ENCODE measurements at places on chromosomes 2 and 18. TPM values are rescaled to one million over a fixed set of nuclear protein-coding genes. Genes with fewer than 3 reads are reported as not detected.

DNA sequence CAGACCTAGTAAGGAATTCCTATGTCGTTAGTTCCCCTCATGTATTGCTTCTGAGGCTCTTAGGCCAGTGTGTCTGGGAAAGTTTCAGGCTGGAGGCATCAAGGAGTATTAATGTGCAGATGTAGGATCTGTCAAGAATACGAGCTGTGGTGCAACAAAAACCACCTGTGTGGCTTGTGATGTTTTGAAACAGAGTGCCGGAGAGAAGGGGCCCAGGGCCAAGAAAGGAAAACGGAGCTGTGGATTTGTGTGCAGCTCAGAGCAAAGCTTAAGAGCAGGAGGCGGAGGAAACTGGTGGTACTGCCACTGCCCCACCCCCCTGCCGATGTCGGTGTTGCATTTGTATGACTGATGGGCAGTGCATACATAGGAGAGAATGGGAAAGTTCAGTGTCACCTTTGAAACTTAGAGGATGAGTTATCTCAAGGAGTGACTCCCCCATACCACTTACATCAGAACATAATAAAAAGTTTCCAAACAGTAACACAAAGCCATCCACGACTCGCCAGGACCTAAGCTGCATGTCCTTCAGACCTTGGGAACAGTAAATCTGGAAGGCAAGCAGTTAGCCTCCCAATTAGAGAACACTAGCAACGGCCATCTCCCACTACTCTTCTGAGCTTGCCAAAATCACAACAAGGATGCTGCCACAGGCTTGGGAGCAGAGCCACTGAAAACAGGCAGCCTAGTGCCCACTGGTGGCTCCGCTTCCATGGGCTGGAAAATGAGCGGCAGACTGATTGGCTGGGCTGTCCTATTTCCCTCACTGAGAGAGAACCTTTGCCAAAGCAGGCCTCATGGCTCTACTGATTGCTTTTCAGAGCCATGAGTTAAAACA, 152.7 kb upstream of the NT5C1B start:
- no peak overlapping the region for H3K27ac ChIP-seq
- no peaks in the 10 kb centered on the region for H3K4me1 ChIP-seq
- H3K36me3 ChIP-seq = no peaks in the 10 kb centered on the region
- DNase-seq = no peak
- no peak overlapping the region for H3K4me3 ChIP-seq

GRCh38 chr18:64993695-64994094, 757.1 kb upstream of the CDH7 start:
- H3K4me1 ChIP-seq = no peaks in the 10 kb centered on the region
- no peaks in the 10 kb centered on the region for H3K36me3 ChIP-seq
- no peak overlapping the region for H3K27ac ChIP-seq
- H3K4me3 ChIP-seq = no peak overlapping the region
- no peak for DNase-seq

- DNase-seq = no peak
- H3K27ac ChIP-seq = no peak overlapping the region
- H3K4me1 ChIP-seq = no peaks in the 10 kb centered on the region
- H3K4me3 ChIP-seq = peak overlapping the region; percentile 99
- no peaks in the 10 kb centered on the region for H3K27me3 ChIP-seq
Measured at GRCh38 chr2:42569883-42570282, 1.5 kb downstream of the MTA3 start.

DNA sequence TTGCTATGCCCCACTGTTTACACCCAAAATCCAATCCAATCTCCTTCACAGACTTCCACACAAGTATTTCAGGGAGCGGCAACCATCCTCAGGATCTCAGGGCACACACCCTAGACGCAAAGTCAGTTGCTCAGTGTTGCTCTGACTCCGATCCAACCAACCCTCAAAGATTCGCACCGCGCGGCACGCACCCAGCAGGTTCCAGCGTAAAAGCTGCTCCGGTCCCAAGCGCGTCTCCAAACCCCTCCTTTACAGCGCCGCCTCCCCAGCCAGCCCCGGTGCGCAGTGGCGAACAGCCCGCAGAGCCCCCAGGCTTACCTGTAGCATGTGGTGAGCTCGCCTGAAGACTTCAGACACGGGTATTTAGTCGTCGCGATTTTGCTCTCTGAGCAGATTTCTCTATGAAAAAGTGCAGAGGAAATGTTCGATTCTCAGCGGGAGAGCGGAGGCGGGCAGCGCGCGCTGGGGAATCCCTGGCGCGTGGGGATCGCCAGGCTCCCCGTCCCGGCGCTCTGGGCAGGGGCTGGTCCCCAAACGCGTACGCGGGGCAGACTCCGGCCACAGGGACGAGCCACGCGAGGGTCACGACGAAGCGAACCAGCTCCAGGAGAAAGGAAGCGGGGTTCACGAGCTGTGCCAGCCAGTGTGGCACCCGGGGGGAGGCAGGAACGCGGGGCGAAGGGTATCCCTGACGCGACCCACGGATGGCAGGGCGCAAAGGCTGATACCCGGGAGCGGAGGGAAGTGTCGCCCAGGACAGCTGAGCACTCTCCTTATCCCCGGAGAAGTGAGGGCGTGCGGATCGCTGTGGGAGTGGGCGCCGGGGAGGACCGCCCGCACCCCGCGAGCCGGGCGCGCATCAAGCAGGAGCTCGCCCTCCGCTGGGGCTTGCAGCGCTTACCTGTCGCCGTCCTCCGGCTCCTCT, 650 bp downstream of the CCBE1 start:
- peak overlapping the region; percentile 31 for H3K27ac ChIP-seq
- DNase-seq = peak; percentile 50
- H3K4me1 ChIP-seq = no peaks in the 10 kb centered on the region
- no peaks in the 10 kb centered on the region for H3K27me3 ChIP-seq
- H3K36me3 ChIP-seq = no peaks in the 10 kb centered on the region

DNA sequence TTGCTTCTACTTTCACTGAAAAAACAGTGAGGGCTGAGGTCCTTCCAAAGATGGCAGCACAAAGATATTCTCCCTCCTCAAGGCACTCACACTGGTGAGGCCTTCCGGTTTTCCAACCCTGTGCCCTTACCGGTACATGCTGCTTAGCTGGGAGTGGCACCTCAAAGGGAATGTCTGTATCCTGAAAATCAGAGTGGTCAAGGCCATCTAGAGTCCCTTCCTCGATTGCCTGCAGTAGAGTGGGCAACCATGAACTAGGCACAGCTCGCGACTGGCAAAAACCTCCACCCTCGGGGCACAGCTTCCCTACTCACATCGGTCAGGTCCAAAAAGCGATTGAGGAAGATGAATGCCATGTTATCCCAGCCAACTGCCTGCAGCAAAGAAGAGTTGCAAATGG, 3.4 kb downstream of the KRTCAP3 start:
- peak overlapping the region; percentile 95 for H3K27ac ChIP-seq
- DNase-seq = no peak
- no peak overlapping the region for H3K4me3 ChIP-seq
- H3K27me3 ChIP-seq = no peaks in the 10 kb centered on the region
- H3K36me3 ChIP-seq = no peaks in the 10 kb centered on the region

DNA sequence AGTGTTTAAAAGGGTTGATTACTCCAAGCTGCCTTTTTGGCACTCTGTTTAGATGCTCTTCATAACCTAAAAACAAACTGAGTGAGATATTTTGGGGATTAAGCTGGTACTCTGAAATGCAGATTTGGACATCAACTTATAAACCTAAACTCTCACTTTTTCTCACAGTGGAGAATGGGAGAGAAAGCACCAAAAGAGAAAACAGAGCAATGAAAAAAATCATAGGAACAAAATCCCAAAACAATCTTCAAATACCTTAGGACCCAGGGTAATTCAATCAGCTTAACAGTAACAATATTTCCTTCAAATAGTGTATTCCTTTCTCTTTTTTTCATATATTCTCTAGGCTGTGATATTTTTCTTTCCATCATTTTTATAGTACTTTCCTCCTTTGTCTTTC, 11.5 kb downstream of the LRP1B start:
- no peak overlapping the region for H3K4me3 ChIP-seq
- no peak for DNase-seq
- no peak overlapping the region for H3K27ac ChIP-seq
- H3K4me1 ChIP-seq = no peaks in the 10 kb centered on the region
- H3K27me3 ChIP-seq = no peaks in the 10 kb centered on the region
- H3K36me3 ChIP-seq = no peaks in the 10 kb centered on the region

- H3K4me3 ChIP-seq = no peak overlapping the region
- DNase-seq = no peak
- no peak overlapping the region for H3K27ac ChIP-seq
- no peaks in the 10 kb centered on the region for H3K36me3 ChIP-seq
Measured at GRCh38 chr18:74949611-74950010, 259.3 kb downstream of the PTGR3 start.

- H3K36me3 ChIP-seq = no peaks in the 10 kb centered on the region
- no peak for DNase-seq
- H3K27me3 ChIP-seq = no peaks in the 10 kb centered on the region
- H3K4me3 ChIP-seq = no peak overlapping the region
- no peaks in the 10 kb centered on the region for H3K4me1 ChIP-seq
- no peak overlapping the region for H3K27ac ChIP-seq
Measured at GRCh38 chr2:113700186-113700841, 56.1 kb downstream of the SLC35F5 start.

- peak overlapping the region; percentile 56 for H3K27ac ChIP-seq
- no peak overlapping the region for H3K4me3 ChIP-seq
- no peaks in the 10 kb centered on the region for H3K4me1 ChIP-seq
- no peaks in the 10 kb centered on the region for H3K27me3 ChIP-seq
- H3K36me3 ChIP-seq = no peaks in the 10 kb centered on the region
- no peak for DNase-seq
Measured at GRCh38 chr2:33133454-33133952, 186.8 kb downstream of the LTBP1 start.

DNA sequence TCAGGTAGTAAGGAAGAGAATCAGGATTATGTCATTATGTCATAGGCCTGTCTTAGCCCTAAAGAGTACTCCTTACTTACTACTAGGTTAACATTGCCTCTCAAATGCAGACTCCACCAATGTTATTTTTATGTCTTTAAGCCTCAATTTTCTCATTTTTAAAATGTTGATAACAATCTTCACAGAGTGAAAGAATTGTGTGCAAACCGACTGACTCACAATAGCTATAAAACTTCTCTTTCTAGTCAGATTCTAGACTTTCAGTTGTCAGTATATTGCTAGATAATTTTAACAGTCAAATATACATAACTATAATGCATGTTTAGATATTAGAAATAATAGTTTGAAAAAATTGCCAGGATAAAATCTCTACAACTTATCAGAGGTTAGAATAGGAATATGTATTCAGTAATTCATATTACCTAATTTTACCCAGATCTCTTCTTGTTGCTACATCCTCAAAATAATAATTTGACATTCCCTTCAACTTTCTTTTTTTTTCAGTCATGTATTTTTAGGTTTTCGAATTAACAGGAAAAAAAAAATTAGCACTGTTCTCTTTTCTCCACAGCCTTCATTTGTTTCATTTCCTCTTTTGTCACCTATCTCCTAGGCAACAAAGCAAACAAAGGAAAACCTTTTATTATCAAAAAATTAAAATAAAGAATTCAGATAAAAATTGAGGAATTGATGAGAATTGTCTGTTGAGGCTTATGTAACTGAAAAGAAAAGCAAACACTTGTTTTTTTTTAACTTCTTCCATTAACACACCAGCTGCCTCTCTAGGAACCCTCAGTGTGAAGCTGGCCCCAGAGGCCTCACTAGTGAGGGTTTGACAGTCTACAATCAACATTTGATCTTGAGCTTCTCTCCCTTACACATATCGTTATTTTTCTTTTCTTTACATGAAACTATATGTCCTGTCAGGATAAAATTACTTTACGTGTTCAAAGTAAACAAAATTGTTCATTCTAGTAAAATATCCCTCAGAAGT, 279.0 kb downstream of the CALCRL start:
- H3K4me3 ChIP-seq = no peak overlapping the region
- H3K27me3 ChIP-seq = no peaks in the 10 kb centered on the region
- no peak overlapping the region for H3K27ac ChIP-seq
- no peaks in the 10 kb centered on the region for H3K4me1 ChIP-seq
- H3K36me3 ChIP-seq = no peaks in the 10 kb centered on the region

GRCh38 chr18:35042389-35043071, 1.3 kb downstream of the MAPRE2 start:
- no peak for DNase-seq
- peaks cover 22% of the 10 kb centered on the region for H3K4me1 ChIP-seq
- H3K27ac ChIP-seq = peak overlapping the region; percentile 95
- peak overlapping the region; percentile 81 for H3K4me3 ChIP-seq
- H3K36me3 ChIP-seq = no peaks in the 10 kb centered on the region

- H3K27me3 ChIP-seq = no peaks in the 10 kb centered on the region
- no peaks in the 10 kb centered on the region for H3K36me3 ChIP-seq
- H3K4me3 ChIP-seq = no peak overlapping the region
- H3K27ac ChIP-seq = no peak overlapping the region
- no peak for DNase-seq
Measured at GRCh38 chr2:160091381-160091780, 29.0 kb upstream of the PLA2R1 start.

GRCh38 chr18:76721207-76721996, 101.0 kb upstream of the ZNF236 start:
- H3K4me1 ChIP-seq = no peaks in the 10 kb centered on the region
- peak; percentile 22 for DNase-seq
- no peaks in the 10 kb centered on the region for H3K27me3 ChIP-seq

DNA sequence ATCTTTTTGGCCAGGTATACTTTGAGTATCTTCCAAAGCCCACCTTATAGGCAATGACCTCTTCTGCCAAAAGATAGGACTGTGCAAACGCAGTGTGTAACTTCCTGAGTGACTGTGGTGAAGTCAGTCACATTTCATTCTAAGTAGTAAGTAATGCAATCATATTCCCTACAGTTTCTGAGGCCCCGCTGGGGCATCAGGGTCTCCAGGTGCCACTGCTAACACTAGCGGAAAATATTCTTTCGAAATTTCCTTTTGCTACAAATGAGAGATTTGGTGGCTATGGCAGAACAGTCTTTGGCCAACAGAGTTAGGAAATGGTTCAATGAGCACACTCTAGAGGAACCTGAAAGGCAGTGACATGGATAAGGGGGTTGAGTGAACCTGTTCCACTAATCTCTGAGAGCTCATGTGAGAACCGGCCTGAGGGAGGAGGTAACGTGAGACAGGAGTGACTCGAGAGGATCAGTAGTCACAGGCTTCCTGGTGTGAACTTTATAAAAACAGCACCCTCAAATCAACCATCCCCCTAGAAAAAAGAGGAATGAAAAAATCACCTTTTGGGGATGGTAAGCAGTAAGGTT, 102.6 kb upstream of the LPIN2 start:
- no peaks in the 10 kb centered on the region for H3K27me3 ChIP-seq
- no peaks in the 10 kb centered on the region for H3K4me1 ChIP-seq
- H3K4me3 ChIP-seq = no peak overlapping the region
- H3K27ac ChIP-seq = no peak overlapping the region
- no peaks in the 10 kb centered on the region for H3K36me3 ChIP-seq

ADAM23 gene
- 2.0 TPM for total RNA-seq

NAT8 gene
- total RNA-seq = 8.5 TPM

AKAIN1 gene
- not detected for total RNA-seq

ANKRD62 gene
- total RNA-seq = not detected

ZAP70 gene
- total RNA-seq = 28.7 TPM

PCARE gene
- total RNA-seq = not detected

REL gene
- 18.9 TPM for total RNA-seq

LOXHD1 gene
- not detected for total RNA-seq

ARHGAP25 gene
- total RNA-seq = 12.1 TPM

UGT1A4 gene
- total RNA-seq = 12.3 TPM

TET3 gene
- total RNA-seq = 22.9 TPM

All from Peyer's patch (tissue), 4 donors.